ENCODE measurements at places on chromosomes 12 and 14.

DNA sequence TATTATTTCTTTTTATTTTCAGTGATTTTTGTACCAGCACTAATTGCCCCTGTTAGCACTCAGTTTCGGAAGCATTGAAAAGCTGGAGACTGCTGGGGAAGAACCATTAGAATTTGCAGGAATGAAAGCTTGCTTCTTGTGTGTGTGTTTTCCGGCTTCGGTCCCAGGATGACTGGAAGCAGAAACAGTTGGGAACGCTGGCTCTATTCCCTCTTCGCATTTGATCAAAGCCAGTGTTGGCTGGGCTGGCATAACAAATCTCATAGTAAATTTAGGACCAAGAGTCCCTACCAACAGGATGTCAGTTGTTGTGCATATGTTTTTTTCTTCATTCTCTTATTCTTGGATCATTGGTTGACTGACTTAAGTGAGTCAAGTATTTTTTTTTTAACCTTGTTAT is 53.6 kb upstream of the TRAF3 start:
- DNase-seq: no peak

GRCh38 chr12:92624236-92624635 is 78.6 kb upstream of the PLEKHG7 start:
- no peak for DNase-seq

GRCh38 chr12:57262126-57262822 is 11.3 kb upstream of the STAC3 start:
- no peak for DNase-seq

DNA sequence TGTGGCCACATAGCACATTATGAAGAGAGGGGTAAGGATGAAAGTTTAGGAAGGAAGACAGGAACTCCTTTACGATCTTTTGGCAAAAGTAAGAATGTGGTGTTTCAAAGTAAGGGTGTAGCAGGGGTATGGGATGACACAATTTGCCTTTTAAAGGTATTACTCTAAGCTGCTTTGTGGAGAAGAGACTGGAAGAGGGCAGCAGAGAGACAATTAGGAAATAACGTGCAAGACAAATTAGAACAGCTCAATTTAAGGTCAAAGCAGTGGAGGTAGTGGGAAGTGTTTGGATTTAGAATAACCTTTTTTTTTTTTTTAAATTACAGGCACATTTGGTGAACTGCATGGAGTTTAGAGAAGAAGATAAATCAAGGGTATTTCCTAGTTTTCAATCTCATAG is 342.6 kb downstream of the NOVA1 start:
- DNase-seq: no peak

DNA sequence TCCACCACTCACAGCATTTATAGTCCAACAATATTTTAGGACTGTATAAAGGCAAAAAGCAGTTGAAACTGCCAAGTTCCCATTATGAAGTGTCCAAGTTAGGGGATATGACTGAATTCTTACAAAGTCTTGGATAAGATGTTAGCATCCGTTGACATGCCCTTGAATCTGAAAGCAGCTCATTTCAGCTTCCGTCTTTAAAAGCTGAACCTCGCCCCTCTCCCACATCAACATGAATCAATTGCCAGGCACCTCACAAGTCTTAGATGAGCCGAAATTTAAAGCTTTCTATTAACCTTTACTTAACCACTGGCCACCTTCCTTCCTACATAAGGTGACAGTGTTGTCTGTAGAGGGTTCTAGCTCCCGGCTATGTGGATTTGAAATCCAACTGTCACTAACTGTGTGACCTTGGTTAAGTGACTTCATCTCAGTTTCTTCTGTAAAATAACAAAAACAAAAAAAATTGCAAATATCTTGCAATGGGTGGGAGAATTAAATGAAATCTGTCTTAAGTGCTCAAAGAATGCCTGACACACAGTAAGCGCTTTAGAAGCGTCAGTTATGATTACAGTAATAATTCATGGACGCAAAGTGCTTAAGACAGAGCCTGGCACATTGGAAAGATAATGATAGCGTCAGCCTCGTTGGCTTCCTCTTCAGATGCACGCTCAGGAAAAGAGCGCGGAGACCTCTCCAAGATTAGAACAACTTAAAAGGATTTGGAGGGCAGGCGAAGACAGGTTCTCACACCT is 1.2 kb downstream of the PPP1CC start:
- DNase-seq: no peak

DNA sequence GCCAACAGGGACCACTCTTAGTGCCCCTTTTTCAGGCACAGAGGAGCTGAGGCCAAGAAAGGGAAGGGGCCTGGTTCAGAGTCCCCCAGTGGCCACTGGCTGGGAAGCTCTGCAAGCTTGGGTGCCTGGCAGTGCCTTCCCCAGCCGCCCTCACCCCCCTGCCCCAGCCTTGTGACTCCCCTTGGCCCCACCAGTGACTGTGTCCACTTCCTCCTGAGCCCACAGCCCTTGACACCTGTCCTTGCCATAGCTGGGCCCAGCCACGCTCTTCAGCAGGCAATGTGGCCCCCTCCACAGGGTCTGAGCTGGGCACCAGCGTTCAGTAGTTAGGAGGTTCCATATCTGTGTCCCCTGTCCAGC is 19.0 kb upstream of the C14orf180 start:
- no peak for DNase-seq

DNA sequence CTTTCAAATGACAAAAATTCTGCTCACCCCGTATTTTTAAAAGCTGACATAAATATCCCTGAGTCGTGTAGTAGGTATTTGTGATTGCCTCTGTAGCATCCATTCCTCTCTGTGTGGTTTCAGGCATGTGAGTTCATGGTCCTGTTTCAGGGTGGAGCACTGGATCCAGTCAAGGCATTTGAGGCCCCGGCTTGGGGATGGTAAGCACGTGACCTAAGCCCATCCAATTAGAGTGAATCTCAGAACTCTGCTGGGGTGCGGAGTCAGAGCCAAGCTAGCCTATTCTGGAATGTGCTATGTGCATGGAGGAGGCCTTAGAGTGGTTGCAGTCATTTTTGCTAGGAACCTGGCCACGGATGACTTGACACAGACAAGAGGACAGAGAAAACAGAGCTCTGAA is 4.3 kb upstream of the CSRP2 start:
- DNase-seq: no peak

DNA sequence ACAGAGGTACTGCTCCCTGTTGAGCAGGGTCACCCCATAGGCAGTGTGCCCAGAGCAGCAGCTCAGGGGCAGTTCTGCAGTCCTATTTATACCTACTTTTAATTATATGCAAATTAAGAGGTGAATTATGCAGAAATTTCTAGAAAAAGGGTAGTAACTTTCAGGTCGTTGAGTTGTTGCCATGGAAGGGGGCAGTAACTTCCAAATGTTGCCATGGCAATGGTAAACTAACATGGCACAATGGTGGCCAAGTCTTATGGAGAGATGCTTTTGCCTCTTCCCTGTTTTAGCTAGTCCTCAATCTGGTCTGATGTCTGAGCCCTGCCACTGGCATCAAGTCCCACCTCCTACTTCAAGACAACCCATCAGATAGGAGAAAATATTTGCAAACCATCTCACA is 30.4 kb upstream of the P2RX7 start:
- DNase-seq: no peak

DNA sequence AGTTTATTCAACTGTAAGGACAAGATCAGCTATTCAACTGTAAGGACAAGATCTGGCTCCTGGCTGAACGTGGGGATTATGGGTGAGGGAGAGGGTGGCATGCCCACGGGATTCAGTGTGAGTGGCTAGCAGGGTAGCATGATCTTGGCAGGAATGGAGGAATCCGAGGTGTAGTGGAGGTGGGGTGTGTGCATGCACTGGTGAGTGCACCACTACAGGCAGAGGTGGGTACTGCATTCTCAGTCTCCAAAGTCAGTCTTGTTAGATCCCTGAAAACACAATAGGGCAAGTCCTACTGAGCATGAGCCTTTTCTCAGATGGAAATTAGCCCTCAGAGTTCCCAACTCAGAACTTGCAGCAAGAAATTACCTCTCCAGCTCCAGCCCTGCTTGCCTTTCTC is 32.2 kb upstream of the DCD start:
- DNase-seq: no peak

DNA sequence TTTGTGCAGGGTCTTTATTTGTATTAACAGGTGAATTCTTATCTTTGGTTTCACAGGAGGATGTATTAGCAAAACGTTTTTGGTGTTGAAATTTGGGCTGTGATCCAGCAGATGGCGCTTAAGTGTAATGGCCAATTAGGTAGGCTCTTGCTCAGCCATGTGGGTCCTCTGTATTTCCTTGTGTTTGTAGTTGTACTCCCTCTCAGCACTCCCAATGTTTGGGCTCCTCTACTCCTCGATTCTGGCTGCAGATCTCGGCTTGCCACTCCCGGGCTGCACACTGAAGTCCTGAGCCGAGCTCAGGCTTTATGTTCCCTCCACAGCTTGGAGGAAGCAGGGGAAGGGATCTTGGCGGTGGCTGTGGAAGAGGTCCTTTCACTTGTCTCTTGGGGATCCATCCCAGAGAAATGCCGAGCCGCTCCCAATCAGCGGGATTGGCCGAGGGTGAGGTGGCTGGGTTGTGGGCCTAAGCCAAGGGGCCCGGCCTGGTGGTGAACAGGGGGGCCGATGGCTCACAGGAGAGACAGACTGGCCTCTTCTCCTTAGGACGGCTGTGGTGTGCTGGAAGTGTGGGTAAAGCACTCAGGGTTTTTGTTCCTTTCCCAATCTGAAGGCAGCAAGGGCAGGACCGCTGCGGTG is 133.7 kb downstream of the AEBP2 start:
- DNase-seq: no peak

- DNase-seq: no peak
Observed at GRCh38 chr12:48454667-48455066, 17.7 kb upstream of the ANP32D start.

DNA sequence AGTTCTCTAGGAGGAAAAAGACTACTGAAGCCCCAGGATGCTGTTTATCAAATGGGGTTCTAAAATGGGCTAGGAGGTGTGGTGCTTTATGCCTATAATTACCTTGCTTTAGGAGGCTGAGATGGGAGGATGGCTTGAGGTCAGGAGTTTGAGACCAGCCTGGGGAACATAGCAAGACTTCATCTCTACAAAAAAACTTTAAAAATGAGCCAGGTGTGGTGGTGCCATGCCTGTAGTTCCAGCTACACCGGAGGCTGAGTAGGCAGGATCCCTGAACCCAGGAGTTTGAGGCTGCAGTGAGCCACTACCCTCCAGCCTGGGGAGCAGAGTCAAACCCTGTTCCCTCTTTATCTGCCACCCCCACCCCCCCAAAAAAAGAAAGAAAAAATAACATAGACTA is 23.3 kb upstream of the SLC2A3 start:
- DNase-seq: no peak

DNA sequence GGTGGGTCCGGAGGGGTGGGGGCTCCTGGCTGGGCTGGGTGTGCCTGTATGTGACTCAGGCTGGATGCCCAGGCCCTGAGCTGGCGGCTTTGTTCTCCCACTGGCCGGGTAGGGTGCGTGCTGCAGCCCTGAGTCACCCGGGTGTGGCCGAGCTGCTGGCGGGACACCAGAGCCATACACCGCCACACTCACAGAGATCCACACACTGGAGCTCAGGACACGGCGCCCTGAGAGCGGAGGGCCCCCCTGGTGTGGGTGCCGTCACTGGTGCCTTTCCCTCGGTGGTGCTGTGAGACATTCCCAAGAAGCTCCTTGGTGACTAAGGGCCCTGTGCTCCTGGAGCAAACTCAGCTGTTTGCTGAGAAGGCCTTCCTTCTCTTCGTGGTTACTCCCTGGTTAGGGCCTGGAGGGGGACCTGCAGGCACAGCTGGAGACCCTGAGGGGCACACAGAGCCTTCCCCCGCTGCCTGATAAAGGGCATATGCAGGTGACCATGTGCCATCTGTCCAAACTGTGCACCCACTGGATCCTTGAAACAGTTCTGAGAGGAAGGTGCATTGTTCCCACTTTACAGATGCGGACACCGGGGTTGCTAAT is 44.3 kb downstream of the KRT80 start:
- no peak for DNase-seq

- no peak for DNase-seq
Observed at GRCh38 chr14:75399843-75400775, 27.7 kb upstream of the JDP2 start.

DNA sequence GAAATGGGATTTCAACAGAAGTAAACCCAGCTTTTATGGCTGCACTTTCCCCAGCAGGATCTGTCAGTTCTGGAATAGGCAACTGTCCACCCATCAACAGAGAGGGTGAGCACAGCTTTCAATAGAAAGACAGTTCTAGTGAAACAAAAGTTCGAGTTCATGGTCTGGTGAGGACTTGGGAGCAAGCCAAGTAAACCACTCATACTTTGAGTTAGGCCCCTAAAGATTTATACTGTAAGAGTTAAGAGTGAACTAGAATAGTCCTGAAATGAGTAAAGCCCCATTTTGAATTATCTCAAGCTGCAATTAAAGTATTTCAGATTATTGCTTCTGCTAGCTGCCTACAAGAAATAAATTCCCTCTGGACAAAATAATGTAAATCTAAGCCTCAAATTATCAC is 82.6 kb downstream of the METTL25 start:
- no peak for DNase-seq

GRCh38 chr12:69527506-69528272 is 57.5 kb downstream of the FRS2 start:
- DNase-seq: no peak

GRCh38 chr12:124524231-124524925 is 43.0 kb downstream of the NCOR2 start:
- DNase-seq: no peak

GRCh38 chr12:106487664-106488063 is 95.1 kb upstream of the RFX4 start:
- no peak for DNase-seq

GRCh38 chr14:85934886-85935254 is 404.9 kb downstream of the FLRT2 start:
- DNase-seq: no peak

- DNase-seq: no peak
Observed at GRCh38 chr14:105083926-105084685, 18.9 kb upstream of the GPR132 start.

DNA sequence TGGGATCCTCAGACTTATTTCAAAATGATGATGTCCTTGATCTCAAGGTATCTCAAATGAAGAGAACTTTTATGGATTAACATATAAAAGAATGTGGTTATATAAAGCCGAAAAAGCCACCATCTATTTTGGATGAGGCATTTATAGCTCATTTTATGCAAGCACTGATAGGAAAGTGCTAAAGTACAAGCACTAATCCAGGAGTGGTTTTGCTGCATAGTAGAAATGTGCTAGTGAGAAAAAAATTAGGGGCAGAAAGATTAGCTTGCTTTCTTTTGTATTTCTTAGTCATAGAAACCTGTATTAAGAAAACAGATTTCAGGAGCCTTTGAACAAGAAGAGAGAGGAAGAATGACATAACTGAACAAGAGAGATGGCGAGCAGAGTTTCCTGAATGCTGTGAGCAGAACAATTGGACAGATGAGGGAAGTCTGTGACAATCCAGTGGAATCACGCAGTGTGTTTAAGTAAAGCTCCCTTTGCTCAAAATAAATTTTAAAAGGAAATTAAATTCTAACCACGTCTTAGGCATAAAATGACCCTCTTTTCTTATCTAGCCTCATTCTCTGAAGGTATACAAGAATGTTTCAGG is 238.2 kb upstream of the NOVA1 start:
- no peak for DNase-seq

DNA sequence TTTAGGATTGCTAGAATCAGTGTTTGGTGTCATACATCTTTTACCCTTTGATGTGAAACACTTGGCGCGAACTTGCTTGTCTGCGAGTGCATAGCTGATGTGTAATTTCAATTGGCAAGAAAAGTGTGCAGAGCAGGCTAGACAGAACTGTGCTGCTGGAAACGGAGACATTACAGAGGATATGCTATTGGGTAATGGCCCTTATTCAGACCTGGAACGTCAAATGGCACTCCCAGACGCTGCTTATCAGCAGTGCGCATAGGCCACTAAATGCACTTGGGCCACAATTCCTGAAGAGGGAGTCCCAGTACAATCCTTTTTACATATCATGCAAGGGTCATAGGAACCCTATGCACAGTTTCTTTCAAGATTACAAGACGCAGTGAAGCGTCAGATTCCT is 15.7 kb upstream of the SLC10A1 start:
- no peak for DNase-seq

Data from activated naive CD4-positive, alpha-beta T cell (primary cell).